Sigmoid colon (tissue), 7 donors: ENCODE measurements at places on chromosomes 7 and 10. TPM values are rescaled to one million over a fixed set of nuclear protein-coding genes. Genes with fewer than 3 reads are reported as not detected.

MYOF gene
- 33.6 TPM for total RNA-seq

STARD3NL gene
- 61.0 TPM for total RNA-seq

LIPN gene
- not detected for total RNA-seq

PLAC9 gene
- total RNA-seq: 5.1 TPM

CPXM2 gene
- total RNA-seq: 153 TPM

UTF1 gene
- not detected for total RNA-seq

NEUROG3 gene
- not detected for total RNA-seq

NME8 gene
- not detected for total RNA-seq

CCDC136 gene
- 23.5 TPM for total RNA-seq

TMEM26 gene
- total RNA-seq: 0.36 TPM

CYP3A7 gene
- not detected for total RNA-seq

EXOC4 gene
- 52.1 TPM for total RNA-seq

FIS1 gene
- total RNA-seq: 425 TPM

SLC18A3 gene
- total RNA-seq: 2.5 TPM

RHOBTB1 gene
- total RNA-seq: 25.5 TPM
